ENCODE measurements at places on chromosomes 6 and 20.

- no peak for DNase-seq
Measured at GRCh38 chr6:21984561-21984960, 312.3 kb downstream of the PRL start.

DNA sequence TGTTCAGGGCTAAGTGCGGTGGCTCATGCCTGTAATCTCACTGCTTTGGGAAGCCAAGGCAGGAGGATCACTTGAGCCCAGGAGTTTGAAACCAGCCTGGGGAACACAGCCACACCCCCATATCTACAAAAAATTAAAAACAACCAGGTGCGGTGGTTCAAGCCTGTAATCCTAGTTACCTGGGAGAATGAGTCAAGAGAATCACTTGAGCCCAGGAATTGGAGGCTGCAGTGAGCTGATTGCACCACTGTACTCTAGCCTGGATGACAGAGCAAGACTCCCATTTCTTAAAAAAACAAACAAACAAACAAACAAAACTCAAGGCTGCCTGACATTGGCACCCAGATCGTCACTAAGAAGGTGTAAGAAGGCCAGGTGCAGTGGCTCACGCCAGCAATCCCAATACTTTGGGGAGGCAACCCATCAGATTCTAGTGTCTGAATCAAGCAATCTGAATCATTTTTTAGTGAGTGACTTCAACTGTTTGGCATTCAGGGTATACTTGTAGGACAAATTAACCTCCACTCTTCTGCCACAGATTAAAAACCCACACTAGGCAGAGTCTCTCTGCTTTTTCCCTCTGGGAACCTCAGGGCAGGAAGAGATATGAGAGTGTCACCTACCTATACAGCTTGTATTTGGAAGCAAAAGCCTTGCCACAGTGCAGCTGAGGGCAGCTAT, 6.1 kb downstream of the PLAGL2 start:
- DNase-seq: no peak

DNA sequence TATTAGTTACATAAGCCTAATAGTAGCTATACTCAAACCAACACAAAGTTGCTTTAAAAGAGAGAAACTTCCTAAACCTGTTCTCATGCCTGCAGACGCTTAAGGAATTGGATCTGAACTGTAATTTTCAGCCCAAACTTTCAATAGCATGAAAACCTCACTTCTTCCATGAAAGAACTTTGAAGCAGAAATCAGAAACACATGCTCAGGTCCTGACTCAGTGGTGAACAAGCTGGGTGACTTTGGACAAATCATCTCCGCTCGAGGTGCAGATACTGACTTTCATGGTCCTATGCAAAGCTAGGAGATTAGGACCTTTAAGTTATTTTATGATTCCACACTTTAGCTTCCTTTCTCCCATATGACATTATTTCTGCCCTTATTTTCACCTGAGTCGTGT, 36.5 kb downstream of the NOX3 start:
- no peak for DNase-seq

GRCh38 chr6:127951172-127951917, 50.5 kb upstream of the THEMIS start:
- DNase-seq: no peak

GRCh38 chr6:29990931-29991330, 48.6 kb downstream of the HLA-A start:
- DNase-seq: no peak

DNA sequence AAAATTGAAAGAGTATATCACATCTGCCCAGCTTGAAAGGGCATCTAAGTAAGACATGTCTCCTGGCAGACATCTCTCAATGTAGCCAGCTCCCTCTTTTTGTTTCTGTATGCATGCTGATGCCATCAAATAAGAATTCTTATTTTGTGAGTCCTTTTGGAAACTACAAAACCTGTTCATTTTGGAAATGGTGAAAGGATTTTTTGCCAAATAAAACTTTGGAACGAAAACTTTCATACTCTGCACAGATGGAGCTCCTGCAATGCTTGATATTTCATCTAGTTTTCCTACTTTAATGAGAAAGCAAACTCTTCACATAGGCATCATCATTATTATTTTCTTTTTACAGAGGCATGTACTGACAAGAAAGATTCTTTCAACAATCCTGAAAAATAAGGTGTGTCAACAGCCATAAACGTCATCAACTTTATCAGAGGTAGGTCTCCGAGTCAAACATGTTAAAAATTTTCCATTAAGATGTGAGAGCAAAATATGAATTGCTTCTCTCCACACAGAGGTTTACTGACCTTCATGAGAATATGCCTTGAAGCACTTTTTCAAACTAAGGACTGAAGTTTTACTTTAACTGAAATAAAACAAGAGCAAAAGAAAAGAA, 26.2 kb upstream of the CMTR1 start:
- DNase-seq: no peak

- no peak for DNase-seq
Measured at GRCh38 chr6:3001773-3002293, 2.1 kb downstream of the NQO2 start.

GRCh38 chr6:156273065-156273711, 504.0 kb upstream of the ARID1B start:
- DNase-seq: no peak

GRCh38 chr6:42547407-42548329, 16.2 kb upstream of the UBR2 start:
- DNase-seq: peak; percentile 91

- DNase-seq: no peak
Measured at GRCh38 chr6:80480421-80481157, 374.1 kb downstream of the BCKDHB start.

GRCh38 chr6:99905209-99906106, 88.6 kb downstream of the MCHR2 start:
- DNase-seq: no peak

GRCh38 chr6:56840467-56841380, 114.2 kb upstream of the BEND6 start:
- no peak for DNase-seq

GRCh38 chr6:163712981-163713380, 298.5 kb downstream of the QKI start:
- no peak for DNase-seq

DNA sequence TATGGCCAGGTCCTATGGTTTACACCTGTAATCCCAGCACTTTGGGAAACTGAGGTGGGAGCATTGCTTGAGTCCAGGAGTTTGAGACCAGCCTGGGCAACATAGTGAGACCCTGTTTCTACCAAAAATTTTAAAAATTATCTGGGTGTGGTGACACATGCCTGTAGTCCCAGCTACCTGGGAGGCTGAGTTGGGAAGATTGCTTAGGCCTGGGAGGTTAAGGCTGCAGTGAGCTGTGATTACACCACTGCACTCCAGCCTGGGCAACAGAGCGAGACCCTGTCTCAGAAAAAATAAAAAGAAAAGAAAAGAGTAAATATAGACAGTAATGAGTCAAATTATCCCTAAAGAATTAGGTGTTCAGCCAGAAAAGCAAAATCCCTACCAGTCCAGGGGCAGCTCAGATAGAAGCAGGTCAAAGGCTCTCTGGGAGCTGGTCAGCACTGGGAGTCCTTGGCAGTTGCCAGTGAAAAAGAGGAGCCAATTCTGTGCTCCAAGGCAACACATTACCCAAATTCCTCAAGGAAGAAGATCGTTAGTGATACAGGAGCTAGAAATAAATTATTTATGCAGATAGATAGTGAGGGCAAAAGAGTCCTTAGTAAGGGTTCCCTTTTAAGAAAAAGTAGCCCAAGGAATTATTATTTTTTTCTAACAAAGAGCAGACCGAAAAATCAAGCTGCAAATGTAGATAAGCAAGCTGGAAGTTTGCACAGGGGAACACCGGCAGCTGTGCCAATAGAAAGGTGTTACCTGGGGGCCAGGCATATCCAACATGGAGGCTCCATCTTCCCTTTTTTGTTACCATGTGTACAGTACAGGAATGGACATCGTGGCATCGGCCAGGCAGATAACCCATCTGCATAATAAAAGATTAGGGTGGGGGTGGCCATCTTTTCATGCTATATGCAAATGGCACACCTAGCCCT, 31.4 kb upstream of the SEC63 start:
- no peak for DNase-seq

GRCh38 chr6:30842754-30843610, 41.3 kb upstream of the DDR1 start:
- DNase-seq: no peak

DNA sequence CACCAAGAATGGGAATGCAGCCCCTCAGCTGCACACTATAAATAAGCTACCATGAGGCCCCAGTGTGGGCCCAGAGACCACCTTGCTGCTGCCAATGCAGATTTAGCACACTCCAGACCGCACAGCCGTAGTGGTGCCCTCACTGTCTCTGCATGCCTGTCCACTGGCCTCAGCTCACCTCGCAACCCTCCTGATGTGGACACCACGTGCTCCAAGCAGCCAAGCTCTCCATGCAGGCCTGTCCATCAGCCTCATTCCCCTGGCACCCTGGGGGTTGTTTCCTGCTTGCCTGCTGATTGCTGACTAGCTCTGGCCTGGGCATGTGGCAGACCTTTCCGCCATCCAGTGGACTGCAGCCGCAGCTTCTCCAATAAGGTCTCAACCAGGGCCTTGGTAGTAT, 36.2 kb downstream of the ZBTB9 start:
- DNase-seq: no peak

DNA sequence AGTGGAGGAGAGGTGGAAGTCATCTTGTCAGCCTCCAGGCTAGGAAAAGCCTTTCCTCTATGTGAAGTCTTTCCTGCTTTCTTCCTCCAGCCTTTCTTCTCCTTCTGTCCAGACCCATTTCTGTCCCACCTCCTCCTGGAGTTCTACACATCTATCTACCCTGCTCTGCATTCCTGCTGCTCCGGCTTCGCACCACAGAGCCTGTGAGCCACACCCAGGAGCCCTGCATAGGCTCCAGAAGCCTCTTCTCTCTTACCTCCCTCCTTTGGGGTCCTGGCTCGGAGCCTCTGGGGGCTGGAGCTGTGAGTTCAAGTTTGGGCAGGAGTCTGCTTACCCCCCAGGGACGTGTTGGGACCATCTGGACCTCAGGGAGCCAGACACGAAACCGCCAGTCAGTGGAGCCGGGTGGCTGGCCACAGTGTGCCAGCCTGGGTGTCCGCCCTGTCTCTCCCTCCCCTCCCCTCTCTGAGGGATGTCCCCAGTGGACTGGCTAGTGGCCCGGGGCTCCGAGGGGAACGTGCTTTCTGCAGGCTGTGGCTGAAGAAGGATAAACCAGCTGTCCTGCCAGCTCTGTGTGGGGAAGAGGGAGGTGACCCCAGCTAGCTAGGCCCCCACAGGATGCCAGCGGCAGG, 99.2 kb downstream of the VEGFA start:
- DNase-seq: no peak

Data from CD8-positive, alpha-beta T cell (primary cell).